ENCODE measurements at places on chromosomes 6 and 20. TPM values are rescaled to one million over a fixed set of nuclear protein-coding genes. Genes with fewer than 3 reads are reported as not detected.

GRCh38 chr20:45096781-45097180, 4.1 kb downstream of the KCNS1 start:
- no peaks in the 10 kb centered on the region for H3K36me3 ChIP-seq
- no peak overlapping the region for H3K27ac ChIP-seq
- H3K27me3 ChIP-seq, result peaks cover 46% of the 10 kb centered on the region
- H3K4me3 ChIP-seq, result no peak overlapping the region

GRCh38 chr6:48110436-48111142, 408 bp downstream of the PTCHD4 start:
- no peak for DNase-seq
- no peak overlapping the region for H3K27ac ChIP-seq
- no peaks in the 10 kb centered on the region for H3K27me3 ChIP-seq
- H3K4me1 ChIP-seq, result no peaks in the 10 kb centered on the region
- H3K4me3 ChIP-seq, result no peak overlapping the region

DNA sequence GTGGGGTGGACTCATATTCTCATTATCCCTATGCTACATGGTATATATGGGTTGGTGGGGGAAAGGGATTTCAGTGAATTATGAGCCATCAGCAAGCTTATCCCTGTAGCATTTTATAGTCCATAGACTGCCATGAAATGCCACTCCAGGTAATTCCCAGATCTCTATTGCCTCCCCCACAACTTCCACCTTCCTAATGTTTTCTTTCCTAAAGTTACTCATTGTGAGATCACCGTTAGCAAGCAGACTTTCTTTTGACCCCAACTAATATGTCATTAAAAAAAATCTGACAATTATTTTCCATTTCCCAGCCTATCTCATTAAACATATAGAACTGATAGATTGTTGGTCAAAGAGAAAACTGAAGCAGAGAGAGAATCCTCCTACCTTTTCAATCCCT, 40.7 kb upstream of the TBX18 start:
- no peaks in the 10 kb centered on the region for H3K36me3 ChIP-seq
- no peak overlapping the region for H3K27ac ChIP-seq
- no peak for DNase-seq

- no peak for DNase-seq
- no peak overlapping the region for H3K27ac ChIP-seq
- H3K36me3 ChIP-seq, result no peaks in the 10 kb centered on the region
- no peaks in the 10 kb centered on the region for H3K4me1 ChIP-seq
- peaks cover 5% of the 10 kb centered on the region for H3K27me3 ChIP-seq
- H3K4me3 ChIP-seq, result no peak overlapping the region
Measured at GRCh38 chr20:58372806-58373205, 16.2 kb upstream of the VAPB start.

- no peaks in the 10 kb centered on the region for H3K36me3 ChIP-seq
- no peaks in the 10 kb centered on the region for H3K4me1 ChIP-seq
- H3K27ac ChIP-seq, result no peak overlapping the region
- no peak for DNase-seq
Measured at GRCh38 chr6:91782802-91783201, 1195.9 kb upstream of the MAP3K7 start.

DNA sequence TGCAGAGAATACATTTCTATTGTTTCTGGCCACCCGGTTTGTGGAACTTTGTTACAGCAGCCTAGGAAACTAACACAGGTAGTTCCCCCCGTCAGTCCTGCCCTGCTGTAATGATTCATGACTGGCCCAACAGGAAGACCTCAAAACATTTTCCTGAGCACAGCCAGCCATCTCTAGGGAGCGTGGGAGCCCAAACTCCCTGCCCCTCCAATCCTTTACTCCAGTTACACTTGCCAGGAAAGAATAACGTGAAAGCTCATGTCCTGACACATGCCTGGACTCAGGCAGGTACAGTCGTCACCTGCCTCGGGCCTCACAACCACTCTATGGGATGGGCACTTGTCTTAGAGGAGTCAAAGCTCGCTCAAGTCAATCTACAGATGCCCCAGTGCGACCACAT, 8.4 kb downstream of the TXNDC5 start:
- H3K4me3 ChIP-seq, result no peak overlapping the region
- DNase-seq, result no peak
- no peaks in the 10 kb centered on the region for H3K4me1 ChIP-seq
- no peaks in the 10 kb centered on the region for H3K27me3 ChIP-seq
- H3K36me3 ChIP-seq, result peaks cover 48% of the 10 kb centered on the region

- no peaks in the 10 kb centered on the region for H3K36me3 ChIP-seq
- no peaks in the 10 kb centered on the region for H3K27me3 ChIP-seq
- no peak for DNase-seq
- H3K4me1 ChIP-seq, result no peaks in the 10 kb centered on the region
- H3K27ac ChIP-seq, result no peak overlapping the region
- H3K4me3 ChIP-seq, result no peak overlapping the region
Measured at GRCh38 chr6:141463237-141463977, 669.3 kb upstream of the GJE1 start.

DNA sequence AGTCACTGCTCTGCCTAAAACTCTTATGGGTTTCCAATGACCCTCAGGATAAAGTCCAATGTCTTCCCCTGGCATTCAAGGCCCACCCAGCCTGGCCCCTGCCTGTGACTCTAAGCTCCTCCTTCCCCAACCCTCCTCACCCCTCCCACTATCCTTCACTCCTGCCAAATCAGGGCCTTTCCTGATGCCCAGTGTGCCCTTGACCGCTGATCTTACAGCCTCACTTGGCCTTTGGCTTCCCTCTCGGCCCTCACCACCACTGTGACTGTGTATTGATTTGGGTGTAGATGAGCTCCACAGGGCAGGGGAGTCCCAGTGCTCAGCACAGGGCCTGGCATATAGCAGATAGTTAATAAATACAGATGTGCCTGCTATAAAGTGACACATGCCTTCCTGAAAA, 115.7 kb downstream of the TOX2 start:
- no peak overlapping the region for H3K27ac ChIP-seq
- H3K27me3 ChIP-seq, result peaks cover 2% of the 10 kb centered on the region
- H3K36me3 ChIP-seq, result no peaks in the 10 kb centered on the region
- H3K4me3 ChIP-seq, result no peak overlapping the region
- peaks cover 35% of the 10 kb centered on the region for H3K4me1 ChIP-seq

Gene ADA
- total RNA-seq, result 32.8 TPM

Gene CLPSL2
- not detected for total RNA-seq

Gene SPDEF
- total RNA-seq, result 0.17 TPM

Gene CALHM5
- total RNA-seq, result not detected

Data from CD4-positive, alpha-beta T cell (primary cell).